ENCODE measurements at places on chromosomes 5 and 9. TPM values are rescaled to one million over a fixed set of nuclear protein-coding genes. Genes with fewer than 3 reads are reported as not detected.

SLC4A9 gene
- 0.23 TPM for total RNA-seq

ADAMTS2 gene
- total RNA-seq = 16.4 TPM

OR13C2 gene
- not detected for total RNA-seq

MAMDC2 gene
- total RNA-seq = 72.0 TPM

OBP2B gene
- not detected for total RNA-seq

C6 gene
- 0.69 TPM for total RNA-seq

ADAMTS13 gene
- total RNA-seq = 2.0 TPM

DNA sequence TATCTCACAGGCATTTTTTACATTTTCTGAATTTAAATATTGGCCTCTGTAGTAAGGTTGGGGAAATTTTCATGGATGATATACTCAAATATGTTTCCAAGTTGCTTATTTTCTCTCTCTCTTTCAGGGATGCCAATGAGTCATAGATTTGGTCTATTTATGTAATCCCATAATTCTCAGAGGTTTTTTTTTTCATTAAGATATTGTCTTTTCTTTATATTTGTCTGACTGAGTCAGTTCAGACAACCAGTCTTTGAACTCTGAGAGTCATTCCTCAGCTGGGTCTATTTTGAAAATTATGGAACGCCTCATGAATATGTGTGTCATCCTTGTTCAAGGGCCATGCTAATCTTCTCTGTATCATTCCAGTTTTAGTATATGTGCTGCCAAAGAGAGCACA, 223.2 kb downstream of the PCSK1 start:
- DNase-seq = no peak
- no peak overlapping the region for H3K27ac ChIP-seq
- no peaks in the 10 kb centered on the region for H3K36me3 ChIP-seq
- H3K4me3 ChIP-seq = no peak overlapping the region
- no peaks in the 10 kb centered on the region for H3K27me3 ChIP-seq
- no peaks in the 10 kb centered on the region for H3K4me1 ChIP-seq

DNA sequence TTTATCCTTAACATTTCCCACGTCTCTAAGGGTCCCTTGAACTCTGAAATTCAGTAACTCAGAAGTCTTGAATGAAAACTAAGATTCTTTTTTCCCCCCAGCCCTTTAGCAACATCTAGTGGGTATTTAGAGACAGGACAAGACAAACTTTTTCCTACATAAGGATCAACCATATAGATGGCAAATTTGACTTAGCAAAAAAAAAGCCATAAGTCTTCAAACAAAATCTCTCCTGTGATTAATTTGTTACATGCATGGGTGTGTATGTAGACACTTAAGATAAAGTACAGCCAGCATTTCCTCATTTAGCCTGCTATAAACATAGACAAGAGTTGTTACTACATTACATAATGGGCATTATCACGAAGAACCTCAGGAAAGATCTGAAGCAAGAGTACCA, 29.1 kb upstream of the ANKRD31 start:
- H3K4me1 ChIP-seq = no peaks in the 10 kb centered on the region
- H3K4me3 ChIP-seq = no peak overlapping the region
- H3K36me3 ChIP-seq = no peaks in the 10 kb centered on the region
- no peaks in the 10 kb centered on the region for H3K27me3 ChIP-seq
- no peak overlapping the region for H3K27ac ChIP-seq
- DNase-seq = no peak

- H3K36me3 ChIP-seq = no peaks in the 10 kb centered on the region
- no peak overlapping the region for H3K4me3 ChIP-seq
- H3K27ac ChIP-seq = no peak overlapping the region
- no peaks in the 10 kb centered on the region for H3K27me3 ChIP-seq
Measured at GRCh38 chr5:123472150-123472924, 39.6 kb upstream of the CSNK1G3 start.

DNA sequence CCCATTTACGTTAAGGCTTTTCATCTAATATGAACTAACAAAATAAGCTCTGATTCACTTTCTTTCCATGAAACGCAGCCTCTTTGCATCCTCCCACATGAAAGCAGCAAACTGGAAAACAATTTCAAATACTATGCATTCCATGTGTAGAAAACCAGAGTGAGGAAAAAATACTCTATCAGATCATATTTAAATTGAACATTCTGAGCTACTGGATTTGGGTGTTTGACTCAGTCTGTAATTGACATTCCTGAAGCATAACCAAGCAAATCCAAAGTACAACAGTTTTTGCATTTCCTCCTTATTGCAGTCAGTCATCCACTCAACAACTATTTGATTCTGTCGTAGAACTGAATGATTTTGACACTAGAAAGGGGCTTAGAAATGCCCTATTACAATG, 399.1 kb upstream of the NMUR2 start:
- no peaks in the 10 kb centered on the region for H3K36me3 ChIP-seq
- H3K4me1 ChIP-seq = no peaks in the 10 kb centered on the region
- no peaks in the 10 kb centered on the region for H3K27me3 ChIP-seq
- H3K4me3 ChIP-seq = no peak overlapping the region
- DNase-seq = no peak
- H3K27ac ChIP-seq = no peak overlapping the region

GRCh38 chr9:304519-305185, 90.0 kb downstream of the DOCK8 start:
- H3K4me3 ChIP-seq = peak overlapping the region; percentile 10
- H3K27me3 ChIP-seq = no peaks in the 10 kb centered on the region
- DNase-seq = no peak
- no peaks in the 10 kb centered on the region for H3K4me1 ChIP-seq
- H3K36me3 ChIP-seq = peaks cover 32% of the 10 kb centered on the region

DNA sequence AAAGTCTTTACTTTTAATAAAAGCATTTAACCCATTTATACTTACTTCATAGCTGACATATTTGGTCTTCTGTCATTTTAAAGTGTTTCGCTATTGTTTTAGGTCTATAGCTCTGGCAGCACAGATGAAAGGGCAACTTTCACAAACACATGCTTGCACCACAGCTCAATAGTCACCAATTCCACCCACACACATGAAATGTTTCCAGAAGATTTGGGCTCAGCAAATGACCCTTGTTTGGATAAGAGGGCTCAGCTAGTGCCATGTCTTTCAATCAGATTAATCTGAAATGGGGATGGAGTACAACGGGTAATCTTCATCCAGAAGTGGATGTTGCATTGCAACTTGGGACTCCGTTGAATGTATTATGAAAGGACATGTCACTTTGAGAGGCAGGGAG, 176.0 kb downstream of the FGF18 start:
- no peak overlapping the region for H3K4me3 ChIP-seq
- DNase-seq = no peak
- no peaks in the 10 kb centered on the region for H3K27me3 ChIP-seq
- H3K36me3 ChIP-seq = no peaks in the 10 kb centered on the region

- no peak overlapping the region for H3K4me3 ChIP-seq
- H3K27ac ChIP-seq = no peak overlapping the region
- DNase-seq = no peak
- no peaks in the 10 kb centered on the region for H3K4me1 ChIP-seq
- H3K36me3 ChIP-seq = no peaks in the 10 kb centered on the region
Measured at GRCh38 chr5:61245486-61245885, 83.2 kb upstream of the SMIM15 start.

GRCh38 chr9:126096340-126096739, 230.3 kb upstream of the MVB12B start:
- H3K36me3 ChIP-seq = no peaks in the 10 kb centered on the region
- no peak overlapping the region for H3K4me3 ChIP-seq
- H3K27ac ChIP-seq = no peak overlapping the region
- no peaks in the 10 kb centered on the region for H3K4me1 ChIP-seq
- no peak for DNase-seq

- H3K4me1 ChIP-seq = no peaks in the 10 kb centered on the region
- H3K4me3 ChIP-seq = no peak overlapping the region
- no peak overlapping the region for H3K27ac ChIP-seq
- no peak for DNase-seq
- H3K36me3 ChIP-seq = no peaks in the 10 kb centered on the region
Measured at GRCh38 chr5:89241186-89241585, 358.2 kb upstream of the MEF2C start.

DNA sequence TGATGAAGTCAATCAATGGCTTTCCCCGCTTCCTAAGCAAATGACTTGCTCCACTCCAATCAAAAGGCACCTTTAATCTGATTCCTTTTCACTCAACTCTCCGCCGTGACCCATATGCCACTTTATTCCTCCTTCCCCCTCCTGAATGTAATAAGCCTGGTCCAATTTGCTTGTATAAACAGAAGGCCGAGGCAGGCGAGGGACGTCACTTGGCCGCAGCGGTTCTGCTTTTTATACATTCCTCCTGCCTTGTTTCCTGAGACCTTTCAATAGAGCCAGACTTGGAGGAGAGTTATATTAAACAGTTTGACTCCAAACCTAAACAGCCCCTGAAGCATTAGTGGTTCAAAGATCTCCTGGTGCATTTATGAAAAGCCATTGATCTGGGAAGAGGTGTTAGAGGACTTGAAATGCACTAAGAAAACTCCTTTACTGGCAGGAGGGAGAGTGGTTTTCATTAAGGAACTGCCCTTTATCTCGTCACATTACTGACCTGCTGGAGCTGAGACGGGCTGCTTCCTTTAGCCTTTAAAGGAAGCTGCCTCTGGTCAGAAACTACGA, 273.4 kb downstream of the SLIT3 start:
- H3K4me3 ChIP-seq = no peak overlapping the region
- H3K4me1 ChIP-seq = peaks cover 21% of the 10 kb centered on the region
- H3K27me3 ChIP-seq = no peaks in the 10 kb centered on the region

Measured in upper lobe of right lung (tissue), 1 donor.